Activated naive CD8-positive, alpha-beta T cell treated with anti-CD3 and anti-CD28 coated beads, Interleukin-2, amount 50 U/mL, for 24 hours (primary cell): ENCODE measurements at places on chromosomes 3 and 15.

DNA sequence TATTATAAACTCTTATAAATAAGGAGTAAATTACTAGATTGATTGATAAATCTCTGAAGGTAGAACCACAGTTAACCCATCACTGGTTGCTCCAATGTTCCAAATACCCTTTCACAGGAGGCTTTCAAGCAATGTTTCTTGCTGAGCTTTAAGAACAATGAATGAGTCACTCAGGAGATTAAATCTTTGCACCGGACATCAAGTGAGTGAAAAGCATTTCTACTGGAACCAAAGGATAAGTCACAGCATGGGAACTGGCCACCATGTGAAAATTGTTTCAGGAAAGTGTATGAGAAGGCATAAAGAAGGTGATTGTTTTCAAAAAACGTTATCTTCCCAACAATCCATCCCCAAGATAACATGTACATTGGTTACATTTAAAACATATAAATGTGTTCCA is 90.6 kb downstream of the CNTN3 start:
- no peak overlapping the region for H3K4me3 ChIP-seq
- no peaks in the 10 kb centered on the region for H3K27me3 ChIP-seq
- no peaks in the 10 kb centered on the region for H3K4me1 ChIP-seq

DNA sequence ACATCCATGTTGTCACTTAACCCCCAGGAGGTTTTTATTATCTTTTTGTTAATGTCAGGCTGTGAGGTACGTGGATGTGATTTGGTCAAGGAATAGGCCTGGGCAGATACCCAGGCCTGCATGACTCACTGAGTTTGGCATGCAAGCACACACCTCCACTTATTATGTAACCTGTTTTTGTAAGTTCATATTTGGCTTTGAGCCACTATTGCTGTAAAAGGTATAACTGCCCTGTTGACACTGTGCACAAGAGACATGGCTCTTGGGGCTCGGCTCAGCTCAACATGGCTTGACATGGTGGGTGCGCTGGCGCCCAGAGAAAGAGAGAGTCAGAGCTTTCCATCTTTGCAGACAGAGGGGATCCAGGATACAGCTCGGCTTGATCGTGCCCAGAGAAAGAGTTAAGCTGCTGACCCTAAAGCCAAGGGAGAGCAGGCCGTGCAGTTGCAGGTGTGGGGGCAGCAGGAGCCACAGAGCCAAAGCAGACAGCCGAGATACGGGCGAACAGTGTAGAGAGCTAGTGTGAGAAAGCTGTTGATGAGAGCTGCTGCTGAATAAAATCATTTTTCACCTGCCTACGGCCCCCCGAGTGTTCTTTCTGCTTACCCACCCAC is 67.9 kb upstream of the UNC13C start:
- H3K36me3 ChIP-seq = no peaks in the 10 kb centered on the region
- no peaks in the 10 kb centered on the region for H3K27me3 ChIP-seq
- DNase-seq = no peak
- no peaks in the 10 kb centered on the region for H3K4me1 ChIP-seq

DNA sequence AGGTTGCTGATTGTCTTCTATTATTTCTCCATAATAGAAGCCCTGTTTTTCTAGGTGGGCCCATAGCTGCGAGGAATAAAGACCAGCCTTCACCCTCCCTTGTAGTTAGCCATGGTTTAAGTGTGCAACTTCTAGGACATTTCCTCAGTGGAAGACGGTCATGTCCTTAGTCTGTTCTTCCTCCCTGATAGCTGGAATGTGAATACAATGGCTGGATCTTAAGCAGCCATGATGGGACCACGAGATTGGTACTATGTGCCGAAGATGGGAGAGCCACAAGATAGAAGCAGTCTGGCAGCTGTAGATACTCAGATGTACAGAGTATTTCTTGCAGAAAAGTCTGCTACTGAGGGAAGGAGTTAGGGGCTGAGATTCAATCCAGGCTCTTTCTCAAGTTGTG is 152.9 kb downstream of the PTPRG start:
- DNase-seq = no peak
- H3K27ac ChIP-seq = no peak overlapping the region
- no peak overlapping the region for H3K4me3 ChIP-seq
- no peaks in the 10 kb centered on the region for H3K27me3 ChIP-seq
- no peaks in the 10 kb centered on the region for H3K4me1 ChIP-seq

DNA sequence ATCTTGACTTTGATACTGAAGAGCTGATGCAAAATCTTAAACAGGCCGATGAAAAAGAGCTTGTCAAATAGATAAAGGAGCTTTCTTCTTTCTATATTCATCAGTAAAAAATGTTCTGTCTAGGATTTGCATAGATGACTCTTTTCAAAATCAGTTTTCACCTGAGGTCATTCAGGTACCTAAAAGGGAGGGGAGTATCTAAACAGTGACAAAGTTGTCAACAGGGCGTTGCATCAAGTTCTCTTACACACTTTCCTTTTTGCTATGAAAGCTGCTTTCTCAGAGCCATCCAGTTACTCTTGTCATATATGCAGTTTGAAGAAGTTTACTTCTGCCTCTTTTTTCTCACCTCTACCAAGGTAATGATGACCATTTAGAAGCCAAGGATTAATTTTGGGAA is 60.0 kb downstream of the AKAP13 start:
- peaks cover 1% of the 10 kb centered on the region for H3K27me3 ChIP-seq
- DNase-seq = no peak
- peaks cover 52% of the 10 kb centered on the region for H3K4me1 ChIP-seq
- peaks cover 4% of the 10 kb centered on the region for H3K36me3 ChIP-seq
- no peak overlapping the region for H3K4me3 ChIP-seq
- H3K27ac ChIP-seq = no peak overlapping the region

GRCh38 chr3:5298453-5298852 is 110.9 kb downstream of the EDEM1 start:
- peaks cover 1% of the 10 kb centered on the region for H3K27me3 ChIP-seq
- no peaks in the 10 kb centered on the region for H3K36me3 ChIP-seq
- no peak for DNase-seq
- H3K27ac ChIP-seq = no peak overlapping the region
